Islet precursor cell (in vitro differentiated cells): ENCODE measurements at places on chromosomes 12 and 14.

GRCh38 chr12:9727813-9728212 is 5.1 kb downstream of the CLECL1 start:
- DNase-seq: no peak

- no peak for DNase-seq
Measured at GRCh38 chr12:14366209-14367039, 942 bp downstream of the ATF7IP start.

DNA sequence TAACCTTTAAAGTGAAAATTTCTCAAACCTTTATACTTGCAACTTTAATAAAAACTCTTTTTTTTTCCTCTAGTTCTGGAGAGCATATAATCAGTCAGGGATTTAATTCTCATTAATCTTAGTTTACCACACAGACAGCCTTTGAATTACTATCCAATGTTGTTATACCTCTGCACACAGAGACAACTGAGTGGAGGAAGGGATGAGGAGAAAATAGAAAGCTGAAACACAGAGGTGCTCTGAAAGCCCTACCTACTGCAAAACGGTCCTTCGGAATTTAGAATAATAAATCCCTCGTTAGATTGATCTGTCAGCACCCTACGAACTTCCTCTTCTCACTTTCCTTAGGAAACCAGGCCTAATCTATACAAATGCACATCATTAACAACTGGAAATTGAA is 122.1 kb downstream of the STXBP6 start:
- no peak for DNase-seq

DNA sequence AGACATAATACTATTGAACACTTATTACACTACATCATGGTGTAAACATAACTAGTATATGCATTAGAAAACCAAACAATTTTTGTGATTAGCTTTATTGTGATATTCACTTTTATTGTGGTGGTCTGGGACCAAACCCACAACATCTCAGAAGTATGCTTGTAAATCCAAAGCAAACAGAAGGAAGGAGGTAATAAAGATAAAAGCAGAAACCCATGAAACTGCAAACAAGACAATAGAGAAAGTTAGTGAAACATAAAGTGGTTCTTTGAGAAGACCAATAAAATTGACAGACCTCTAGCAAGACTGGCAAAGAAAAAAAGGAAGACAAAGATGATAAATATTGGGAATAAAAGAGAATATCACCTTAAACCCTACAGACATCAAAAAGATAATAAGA is 268.3 kb downstream of the RPAP3 start:
- no peak for DNase-seq

GRCh38 chr12:116508145-116509121 is 50.7 kb upstream of the MAP1LC3B2 start:
- DNase-seq: peak; percentile 84

- no peak for DNase-seq
Measured at GRCh38 chr12:15774819-15775218, 14.4 kb downstream of the EPS8 start.

DNA sequence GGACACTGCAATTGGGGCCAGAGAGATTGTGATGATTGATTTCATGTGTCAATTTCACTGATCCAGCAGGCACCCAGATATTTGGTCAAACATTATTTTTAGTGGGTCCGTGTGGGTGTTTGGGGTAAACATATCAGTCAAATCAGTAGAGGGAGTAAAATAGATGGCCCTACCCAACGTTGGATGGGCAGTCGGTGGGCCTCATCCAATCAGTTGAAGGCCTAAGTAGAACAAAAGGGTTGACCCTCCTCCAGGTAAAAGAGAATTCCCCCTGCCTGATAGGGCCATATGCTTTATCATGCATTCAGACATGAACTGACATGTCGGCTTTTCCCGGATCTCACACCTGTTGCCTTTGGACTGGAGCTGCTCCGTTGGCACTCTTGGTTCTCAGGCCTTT is 195.1 kb upstream of the CAND1 start:
- no peak for DNase-seq

GRCh38 chr12:132222096-132222807 is 78.0 kb downstream of the NOC4L start:
- DNase-seq: peak; percentile 98

- no peak for DNase-seq
Measured at GRCh38 chr14:38828183-38828827, 274.7 kb downstream of the SEC23A start.

DNA sequence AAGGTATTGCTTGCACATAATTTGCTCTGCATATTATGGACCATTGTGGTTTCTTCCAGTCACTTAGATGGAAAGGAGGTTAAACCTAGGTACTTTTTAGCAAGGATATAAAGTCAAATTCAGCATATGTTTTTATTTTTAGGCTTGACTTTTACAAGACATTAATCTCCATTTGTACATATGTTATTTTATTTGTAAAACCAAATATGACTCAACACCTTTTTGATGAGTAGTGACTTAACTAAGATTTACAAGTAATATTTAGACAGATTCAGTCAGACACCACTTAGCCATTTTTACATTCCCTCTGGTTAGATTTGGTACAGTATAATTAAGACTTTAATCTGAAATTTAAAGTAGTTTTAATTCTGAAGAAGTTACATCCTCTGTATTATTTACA is 55.0 kb downstream of the BHLHE41 start:
- DNase-seq: no peak

DNA sequence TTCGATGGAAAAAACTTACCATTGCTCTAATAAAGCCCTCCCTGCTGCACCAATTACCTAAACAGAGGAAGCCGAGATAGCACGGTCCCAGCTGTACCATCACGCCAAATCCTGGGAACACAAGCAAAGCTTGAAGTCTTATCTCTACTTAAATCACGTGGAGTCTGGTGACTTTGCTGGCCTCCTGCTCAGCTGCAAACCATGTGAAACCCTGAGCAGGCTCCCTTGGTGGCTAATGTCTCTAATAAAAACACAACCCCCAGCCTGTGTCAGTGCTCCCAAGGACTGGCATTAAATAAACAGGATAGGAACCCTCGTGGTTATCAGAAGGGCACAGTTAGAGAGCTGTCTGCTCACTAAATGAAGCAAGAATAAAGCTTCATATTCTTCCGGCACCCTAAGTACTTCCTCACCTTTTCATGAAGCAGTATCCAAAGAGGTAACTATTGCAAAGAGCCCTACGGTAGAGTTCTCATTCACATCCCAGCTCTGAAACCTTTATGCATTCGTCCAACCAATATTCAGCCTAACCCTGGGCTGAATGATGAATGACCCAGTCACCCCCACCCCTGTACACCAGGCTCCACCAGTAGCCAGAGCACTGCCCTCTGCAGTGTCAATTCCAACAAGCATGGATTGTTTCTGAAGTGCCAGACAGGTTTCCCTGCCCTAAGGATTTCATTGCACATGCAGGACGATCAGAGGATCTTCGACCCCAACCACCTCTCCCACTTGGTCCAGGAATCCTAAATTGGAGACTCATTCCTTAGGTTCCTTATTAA is 452.7 kb upstream of the TMPO start:
- no peak for DNase-seq

- DNase-seq: no peak
Measured at GRCh38 chr12:108514468-108514972, 557 bp upstream of the FICD start.

DNA sequence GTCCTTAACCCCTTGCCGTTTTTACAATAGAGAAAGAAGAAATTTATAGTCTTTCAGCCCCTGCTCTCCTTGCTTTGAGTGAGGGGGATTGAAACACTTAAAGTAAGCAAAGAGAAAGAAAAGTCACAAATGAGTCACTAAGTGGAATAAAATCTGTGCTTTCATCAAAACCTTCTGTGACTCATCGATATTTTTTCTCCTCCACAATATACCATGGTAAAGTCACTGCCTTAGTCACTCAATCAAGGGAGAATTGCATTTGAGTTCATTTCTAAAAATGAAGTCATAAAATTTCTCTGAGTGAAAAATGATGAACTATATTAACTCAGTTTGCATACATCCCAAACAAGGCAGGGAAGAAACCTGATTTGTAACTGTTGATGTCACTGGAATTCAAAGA is 470.3 kb downstream of the FOXG1 start:
- DNase-seq: no peak

DNA sequence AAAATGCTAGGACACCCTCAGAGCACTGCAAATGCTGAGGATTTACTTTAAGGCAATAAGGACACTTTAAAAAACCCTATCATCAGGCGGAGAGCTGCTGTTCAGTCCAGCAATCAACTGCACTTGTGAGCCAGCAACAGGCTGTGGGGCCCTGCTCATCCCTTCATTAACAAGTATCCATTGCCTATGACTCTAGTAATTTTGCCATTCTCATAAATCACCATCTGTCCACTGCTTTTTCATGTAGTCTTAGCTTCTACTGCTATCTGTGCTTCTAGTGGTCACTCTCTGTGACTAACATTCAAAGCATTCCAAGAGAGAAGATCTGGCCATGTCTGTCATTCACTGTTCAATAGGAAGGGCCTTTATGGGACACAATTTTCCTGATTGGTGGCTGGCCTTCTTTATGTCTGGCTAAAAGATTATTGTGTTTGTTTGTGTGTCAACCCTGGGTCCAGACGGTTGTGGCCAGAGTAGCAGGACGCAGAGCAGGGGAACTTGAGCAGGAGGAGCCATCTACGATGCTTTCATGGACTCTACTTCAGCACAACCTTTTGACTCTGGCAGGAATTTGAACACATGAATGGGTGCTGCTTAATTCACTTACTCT is 3.6 kb upstream of the KRAS start:
- DNase-seq: peak; percentile 92

GRCh38 chr14:30240685-30241084 is 313.0 kb upstream of the PRKD1 start:
- DNase-seq: no peak

DNA sequence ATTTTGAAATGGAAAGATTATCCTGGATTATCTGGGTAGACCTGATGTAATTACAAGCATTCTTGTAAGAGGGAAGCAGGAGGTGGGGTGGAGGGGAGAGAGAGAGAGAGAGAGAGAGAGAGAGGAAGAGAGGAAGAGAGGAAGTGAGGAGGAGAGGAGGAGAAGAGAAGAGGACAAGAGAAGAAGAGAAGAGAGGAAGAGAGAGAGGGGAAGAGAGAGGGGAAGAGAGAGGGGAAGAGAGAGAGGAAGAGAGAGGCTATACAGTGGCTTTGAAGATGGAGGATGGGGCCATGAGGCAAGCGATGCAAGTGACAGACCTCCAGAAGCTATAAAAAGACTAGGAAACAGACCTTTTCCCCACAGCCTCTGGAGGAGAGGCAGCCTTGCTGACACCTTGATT is 13.7 kb upstream of the CHST11 start:
- DNase-seq: no peak

GRCh38 chr14:86481104-86481503 is 951.2 kb downstream of the FLRT2 start:
- no peak for DNase-seq
